ENCODE measurements at places on chromosomes 3 and 15.

- DNase-seq: no peak
Observed at GRCh38 chr15:83110381-83110780, 2.9 kb downstream of the TM6SF1 start.

GRCh38 chr3:13053420-13053819, 19.8 kb downstream of the IQSEC1 start:
- no peak for DNase-seq

GRCh38 chr3:14142567-14143270, 17.9 kb downstream of the TMEM43 start:
- DNase-seq: no peak

- DNase-seq: no peak
Observed at GRCh38 chr3:160098261-160098908, 109.8 kb downstream of the IL12A start.

- no peak for DNase-seq
Observed at GRCh38 chr3:184911570-184911969, 99.6 kb downstream of the VPS8 start.

DNA sequence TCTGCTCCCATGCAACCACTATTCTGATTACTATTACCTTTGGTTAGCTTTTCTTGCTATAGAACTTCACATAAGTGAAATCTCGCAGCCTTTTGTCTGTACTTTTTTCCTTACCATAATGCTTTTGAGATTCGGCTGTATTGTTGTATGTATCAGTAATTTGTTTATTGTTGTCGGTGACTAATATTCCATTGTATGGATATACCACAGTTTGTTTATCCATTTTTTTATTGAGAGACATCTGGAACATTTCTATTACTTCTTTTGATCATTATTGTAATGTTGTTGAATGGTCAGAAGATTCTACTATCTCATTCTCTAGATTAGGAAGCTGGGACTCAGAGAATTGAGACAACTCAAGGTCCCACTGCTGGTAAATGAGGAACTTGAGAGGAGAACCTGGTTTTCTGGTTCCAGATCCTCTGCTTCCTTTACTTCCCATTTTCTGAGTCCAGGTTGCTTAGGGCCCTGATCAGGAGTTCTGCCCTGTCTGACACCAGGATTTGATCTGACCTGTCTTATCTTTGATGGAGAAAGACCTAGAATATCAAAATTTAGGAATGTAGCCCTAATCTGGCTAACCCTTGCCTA, 18.2 kb upstream of the SPTSSB start:
- no peak for DNase-seq

GRCh38 chr3:40427045-40427669, 30.0 kb upstream of the RPL14 start:
- no peak for DNase-seq

- DNase-seq: no peak
Observed at GRCh38 chr15:70954171-70954570, 61.5 kb downstream of the LRRC49 start.

- DNase-seq: no peak
Observed at GRCh38 chr3:133574260-133574881, 885 bp downstream of the CDV3 start.

DNA sequence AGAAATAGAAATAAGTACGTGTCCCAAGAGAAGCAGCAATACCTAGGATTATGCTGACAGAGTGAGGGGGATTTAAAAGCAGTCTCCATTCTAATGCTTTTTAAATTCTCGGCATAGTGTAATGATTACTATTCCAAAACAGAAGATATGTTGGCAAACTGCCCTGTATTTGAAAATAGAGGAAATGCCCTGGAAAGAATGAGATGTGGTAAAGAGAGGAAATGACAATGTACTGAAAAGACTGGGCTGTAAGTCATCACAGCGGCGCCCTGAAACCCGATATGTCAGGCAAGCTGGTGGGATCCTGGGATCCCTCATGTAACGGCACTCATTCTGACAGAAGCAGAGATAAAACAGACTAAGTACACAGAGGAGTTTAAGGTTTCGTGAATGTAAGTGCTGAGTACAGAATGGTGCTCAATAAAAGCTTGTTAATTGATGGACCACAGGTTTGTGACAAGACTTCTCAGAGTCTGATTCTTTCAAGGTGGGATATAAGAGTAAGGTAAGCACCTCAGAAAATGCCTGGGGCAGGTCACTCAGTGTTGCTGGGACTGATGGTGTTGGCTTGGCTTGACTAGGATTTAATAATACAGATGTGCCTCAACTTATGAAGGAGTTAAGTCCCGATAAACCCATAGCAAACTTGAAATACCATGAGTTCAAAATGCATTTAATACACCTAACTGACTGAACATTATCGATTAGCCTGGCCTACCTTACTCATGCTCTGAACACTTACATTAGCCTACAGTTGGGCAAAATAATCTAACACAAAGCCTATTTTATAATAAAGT, 91.4 kb downstream of the NFKBIZ start:
- DNase-seq: peak; percentile 5

GRCh38 chr15:40239693-40240618, 1.1 kb downstream of the PAK6 start:
- DNase-seq: no peak

- DNase-seq: peak; percentile 54
Observed at GRCh38 chr3:15629860-15630597, 28.5 kb downstream of the BTD start.

DNA sequence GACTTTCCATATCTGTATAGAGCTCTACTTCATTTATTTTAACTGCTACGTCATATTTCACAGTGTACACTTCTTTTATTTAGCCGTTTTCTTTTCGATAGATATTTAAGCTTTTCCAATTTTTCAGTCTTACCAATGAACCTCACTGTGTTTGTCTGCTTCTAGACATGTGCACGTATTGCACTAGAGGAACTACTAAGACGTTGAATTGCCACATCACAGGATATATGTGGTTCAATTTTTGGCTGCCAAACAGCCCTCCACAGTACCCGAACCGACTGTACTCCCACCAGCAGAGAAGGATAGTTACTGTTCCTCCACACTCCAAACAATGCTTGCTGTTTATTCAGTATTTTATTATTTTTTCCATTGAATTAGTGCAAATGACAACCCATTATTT, 2.0 kb downstream of the NR1I2 start:
- DNase-seq: no peak

GRCh38 chr15:29105151-29105854, 164.3 kb downstream of the NSMCE3 start:
- no peak for DNase-seq

- no peak for DNase-seq
Observed at GRCh38 chr15:74400313-74400860, 32.9 kb upstream of the CYP11A1 start.

DNA sequence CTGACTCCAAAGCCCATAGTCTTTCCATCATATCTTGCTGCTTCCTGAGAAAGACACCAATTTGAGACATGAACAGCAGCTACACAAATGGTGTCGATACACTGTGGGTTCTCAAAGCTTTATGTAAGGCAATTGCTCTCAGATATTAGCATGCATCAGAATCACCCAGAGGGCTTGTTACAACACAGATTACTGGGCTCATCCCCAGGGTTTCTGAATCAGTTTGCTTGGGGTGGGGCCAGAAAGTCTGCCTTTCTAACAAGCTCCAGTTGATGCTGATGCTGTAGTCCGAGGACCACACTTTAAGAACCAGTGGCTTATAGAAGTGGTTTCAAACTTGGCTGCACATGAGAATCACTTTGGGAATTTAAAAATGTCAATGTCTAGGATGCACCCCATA, 86.5 kb downstream of the SEMA6D start:
- DNase-seq: no peak

DNA sequence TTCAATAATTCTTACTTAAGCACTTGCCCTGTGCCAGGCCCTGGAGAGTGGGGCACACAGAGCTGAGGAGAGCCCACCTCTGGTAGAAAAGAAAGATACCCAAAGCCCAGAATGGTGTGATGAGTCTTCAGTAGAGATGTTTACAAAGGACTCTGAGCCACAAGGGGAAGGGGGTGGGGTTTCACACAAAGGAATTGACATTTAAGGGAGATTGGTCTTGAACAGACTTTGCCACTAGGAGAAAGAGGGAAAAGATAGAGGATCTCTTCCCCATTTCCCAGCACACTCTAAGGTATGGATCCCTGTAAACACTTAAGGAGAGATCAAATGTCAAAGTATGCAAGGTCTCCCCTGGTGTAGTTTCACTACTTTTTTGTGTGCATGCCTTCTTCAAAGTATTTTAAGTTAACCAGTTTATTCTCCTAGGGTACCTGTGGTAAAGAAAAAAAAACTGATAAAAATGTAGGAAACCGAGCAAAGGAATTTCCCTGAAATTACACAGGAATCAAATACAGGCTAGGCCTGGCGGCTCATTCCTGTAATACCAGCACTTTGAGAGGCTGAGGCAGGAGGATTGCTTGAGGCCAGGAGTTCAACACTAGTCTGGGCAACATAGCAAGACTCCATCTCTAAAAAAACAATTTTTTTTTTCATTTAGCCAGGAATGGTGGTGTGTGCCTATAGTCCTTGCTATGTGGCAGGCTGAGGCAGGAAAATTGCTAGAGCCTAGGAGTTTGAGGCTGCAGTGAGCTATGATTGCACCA, 117.6 kb upstream of the SKOR1 start:
- no peak for DNase-seq

- peak; percentile 74 for DNase-seq
Observed at GRCh38 chr3:157572559-157573270, 69.5 kb upstream of the VEPH1 start.

DNA sequence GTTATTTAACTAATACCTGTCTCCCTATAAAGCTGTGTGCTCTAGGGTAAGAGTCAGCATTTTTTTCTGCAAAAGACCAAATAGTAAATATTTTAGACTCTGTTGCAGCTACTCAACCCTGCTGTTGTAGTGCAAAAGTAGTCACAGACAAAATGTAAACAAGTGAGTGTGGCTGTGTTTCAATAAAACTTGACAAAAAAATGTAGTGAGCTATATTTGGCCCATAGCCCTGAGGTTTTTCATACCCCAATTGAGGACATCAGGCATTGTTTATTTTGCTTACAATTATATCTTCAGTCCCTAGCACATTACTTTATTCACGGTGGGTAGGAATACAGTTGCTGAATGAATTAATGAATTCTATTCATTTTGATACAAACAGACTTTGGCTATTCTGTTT, 58.7 kb upstream of the TBC1D5 start:
- DNase-seq: no peak

DNA sequence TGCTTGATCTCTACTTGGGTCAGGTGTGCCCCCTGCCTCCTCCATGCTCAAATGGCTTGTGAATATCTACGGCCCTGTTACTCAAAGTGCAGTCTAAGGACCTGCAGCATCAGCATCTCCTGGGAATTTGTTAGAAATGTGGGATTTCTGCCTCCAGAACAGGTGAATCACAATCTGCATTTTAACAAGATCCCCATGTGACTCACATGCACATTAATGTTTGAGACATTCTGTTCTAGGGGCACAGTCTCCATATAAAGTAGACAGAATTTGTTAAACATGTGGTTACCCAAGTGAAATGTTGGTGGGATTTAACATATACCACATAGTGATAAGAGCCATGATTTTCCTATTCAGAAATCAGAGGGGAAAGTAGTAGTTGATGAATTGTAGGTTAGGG, 256.2 kb downstream of the NR1D2 start:
- DNase-seq: no peak

DNA sequence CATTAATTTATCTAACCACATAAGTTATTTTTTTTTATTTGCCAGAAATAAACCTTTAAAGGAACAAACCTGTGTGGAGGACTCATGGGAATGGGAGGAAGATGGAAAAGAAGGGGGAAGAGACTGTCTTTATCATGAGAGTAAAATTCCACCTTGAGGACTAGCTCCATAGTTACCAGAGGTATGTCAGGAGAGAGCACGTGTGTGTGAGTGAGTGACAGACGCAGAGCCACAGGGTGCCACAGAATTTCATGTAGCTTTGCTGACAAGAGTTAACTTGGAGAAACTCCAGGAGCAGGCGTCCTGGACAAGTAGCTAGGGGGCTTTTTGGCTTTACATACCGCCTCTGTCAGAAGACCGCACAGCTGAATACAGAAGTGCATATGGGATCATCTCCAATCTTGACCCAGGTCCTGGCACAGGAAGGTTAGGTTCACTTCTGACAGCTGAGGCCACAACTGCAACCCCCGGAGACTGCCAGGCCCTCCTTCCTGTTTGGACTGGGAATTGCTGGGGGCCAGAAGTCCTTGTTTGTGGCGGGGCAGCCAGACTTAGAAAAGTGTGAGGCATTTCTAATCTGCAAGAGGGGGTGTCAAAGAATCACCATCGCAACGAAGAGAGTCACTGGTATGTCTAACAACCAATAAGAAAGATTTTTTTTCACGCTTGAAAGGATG, 197.8 kb upstream of the TPM1 start:
- DNase-seq: no peak

Measured in NCI-H146 (cell line).